ENCODE measurements at places on chromosomes 7 and 10. TPM values are rescaled to one million over a fixed set of nuclear protein-coding genes. Genes with fewer than 3 reads are reported as not detected.
A peak's percentile ranks its signal among the peaks of the same experiment; 100 is the strongest.

GRCh38 chr10:85508159-85508558 is 858.4 kb downstream of the GRID1 start:
- H3K27ac ChIP-seq, result no peak overlapping the region
- no peaks in the 10 kb centered on the region for H3K36me3 ChIP-seq
- DNase-seq, result no peak
- H3K27me3 ChIP-seq, result no peaks in the 10 kb centered on the region
- H3K4me3 ChIP-seq, result no peak overlapping the region
- H3K4me1 ChIP-seq, result no peaks in the 10 kb centered on the region

DNA sequence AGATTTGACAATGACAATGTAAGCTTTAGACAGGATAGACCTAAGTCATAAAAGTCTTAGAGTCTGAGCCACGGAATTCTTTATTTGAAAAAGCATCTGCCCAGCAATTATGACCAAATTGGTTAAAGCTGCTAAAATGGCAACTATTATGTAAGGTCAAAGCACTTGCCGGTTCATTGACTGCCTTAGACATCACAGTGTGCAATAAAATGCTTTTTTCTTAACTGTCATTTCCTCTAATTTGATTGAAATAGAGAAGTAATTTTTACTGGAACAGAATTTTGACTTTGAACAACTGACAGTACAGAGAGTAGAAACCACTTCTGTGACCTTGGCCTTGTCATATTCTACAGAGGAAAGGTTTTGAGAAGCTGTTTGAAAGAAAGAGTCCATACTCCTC is 142.9 kb downstream of the THSD7A start:
- H3K27me3 ChIP-seq, result no peaks in the 10 kb centered on the region
- no peak overlapping the region for H3K4me3 ChIP-seq
- no peak for DNase-seq
- no peak overlapping the region for H3K27ac ChIP-seq
- H3K4me1 ChIP-seq, result no peaks in the 10 kb centered on the region

HYCC1 gene
- total RNA-seq, result 25.0 TPM

NME8 gene
- total RNA-seq, result not detected

GRCh38 chr7:16668978-16669377 is 23.0 kb downstream of the BZW2 start:
- DNase-seq, result no peak
- peak overlapping the region; percentile 71 for H3K27ac ChIP-seq
- no peaks in the 10 kb centered on the region for H3K36me3 ChIP-seq
- H3K4me3 ChIP-seq, result no peak overlapping the region
- H3K27me3 ChIP-seq, result no peaks in the 10 kb centered on the region

- no peaks in the 10 kb centered on the region for H3K27me3 ChIP-seq
- no peak overlapping the region for H3K27ac ChIP-seq
- H3K4me1 ChIP-seq, result no peaks in the 10 kb centered on the region
- H3K36me3 ChIP-seq, result no peaks in the 10 kb centered on the region
Observed at GRCh38 chr7:40733578-40733977, 598.8 kb downstream of the SUGCT start.

DNA sequence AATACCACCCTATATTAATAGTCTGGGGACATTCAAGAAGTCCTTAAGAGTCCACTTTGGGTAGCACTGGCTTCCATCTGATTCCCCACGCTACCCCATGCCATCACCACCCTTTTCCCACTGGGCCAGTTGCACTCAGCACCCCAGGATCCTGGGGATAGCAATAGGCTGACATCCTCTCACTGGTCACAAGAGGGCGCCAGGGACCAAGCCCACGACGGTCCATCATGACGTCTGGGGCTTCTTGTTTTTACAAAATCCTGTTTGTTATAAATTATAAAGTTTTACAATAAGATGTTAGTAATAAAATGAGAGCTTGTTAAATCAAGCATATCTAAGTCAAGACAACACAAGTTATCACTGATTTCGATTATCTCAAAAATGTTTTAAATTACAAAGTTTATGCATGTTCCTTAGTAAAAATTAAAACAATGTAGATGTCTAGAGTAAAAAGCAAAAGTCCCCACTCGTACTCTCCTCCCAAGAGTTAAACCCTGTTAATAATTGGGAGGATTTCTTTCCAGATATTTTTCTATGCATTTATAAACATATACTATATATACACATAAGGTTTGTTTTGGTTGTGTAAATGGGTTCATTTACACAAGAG is 15.4 kb downstream of the GPNMB start:
- no peaks in the 10 kb centered on the region for H3K27me3 ChIP-seq
- no peak overlapping the region for H3K4me3 ChIP-seq
- H3K36me3 ChIP-seq, result no peaks in the 10 kb centered on the region
- DNase-seq, result peak; percentile 55

DNA sequence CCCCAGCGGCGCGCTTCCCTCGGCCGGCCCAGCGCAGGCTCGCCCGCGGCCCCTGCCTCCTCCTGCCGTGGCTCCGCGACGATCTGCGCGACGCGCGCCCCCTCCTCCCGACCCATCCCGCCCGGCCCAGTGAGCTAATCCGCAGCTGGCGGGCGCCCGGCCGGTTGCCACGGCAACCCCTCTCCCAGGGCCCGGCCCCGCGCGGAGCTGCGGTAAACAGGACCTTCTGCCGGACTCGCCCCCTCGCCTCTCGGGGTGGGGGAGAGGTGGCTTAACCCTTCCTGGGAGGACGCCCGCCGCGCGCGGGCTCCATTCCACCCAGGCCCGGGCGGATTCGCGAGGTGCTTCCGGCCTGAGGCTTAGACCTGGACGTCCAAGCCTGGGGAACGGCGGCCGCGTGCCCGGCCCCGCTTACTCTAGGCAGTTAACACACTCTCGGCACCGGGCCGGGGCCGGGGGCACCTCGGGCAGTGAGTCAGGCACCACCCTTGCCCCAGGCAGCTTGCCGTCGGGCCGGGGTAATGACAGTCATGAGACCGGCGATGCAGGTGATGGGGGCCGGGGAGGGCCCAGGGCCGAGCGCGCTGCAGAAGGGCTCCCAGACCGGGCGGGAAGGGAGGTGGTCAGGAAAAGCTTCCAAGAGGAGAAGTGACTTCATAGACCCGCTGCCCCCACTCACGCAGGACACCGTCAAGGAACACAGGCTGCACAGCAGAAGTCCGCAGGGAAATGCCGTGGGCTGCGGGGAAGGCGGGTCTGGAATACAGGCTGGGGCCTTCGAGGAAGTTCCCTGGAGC is at the start of gene DENND2A:
TSS of gene DENND2A (minus strand) at position 87 of the 797 bp plus-strand sequence. CDS start 38,416 bp downstream, outside the sequence.
- H3K4me1 ChIP-seq, result peaks cover 4% of the 10 kb centered on the region
- peak within 1 kb of the TSS; percentile 79 for H3K4me3 ChIP-seq
- peak within 1 kb of the TSS; percentile 95 for H3K27ac ChIP-seq
- DNase-seq, result peak; percentile 87

DNA sequence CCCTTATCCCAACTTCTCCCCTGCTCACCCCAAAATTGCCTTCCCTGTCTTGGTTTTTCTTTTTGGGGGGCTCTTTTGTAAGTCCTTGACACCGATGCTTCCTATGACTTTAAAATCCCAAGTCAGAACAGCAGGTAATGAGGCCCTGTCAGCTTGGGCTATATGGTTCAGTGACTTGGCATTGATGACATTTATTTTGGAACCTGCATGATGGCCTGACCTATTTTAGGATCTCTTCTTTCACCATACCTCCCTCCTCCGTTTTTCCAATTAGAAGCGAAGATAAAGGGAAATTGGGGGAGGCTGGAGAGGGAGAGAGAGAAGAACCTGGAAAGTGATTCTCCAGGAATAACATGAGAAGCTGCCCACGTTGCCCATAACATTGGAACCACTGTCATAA is 424.9 kb upstream of the AUTS2 start:
- no peaks in the 10 kb centered on the region for H3K4me1 ChIP-seq
- H3K27me3 ChIP-seq, result no peaks in the 10 kb centered on the region
- H3K4me3 ChIP-seq, result no peak overlapping the region
- no peaks in the 10 kb centered on the region for H3K36me3 ChIP-seq

- no peak overlapping the region for H3K27ac ChIP-seq
- H3K4me3 ChIP-seq, result no peak overlapping the region
- no peaks in the 10 kb centered on the region for H3K27me3 ChIP-seq
- DNase-seq, result no peak
- H3K4me1 ChIP-seq, result no peaks in the 10 kb centered on the region
Observed at GRCh38 chr7:105788816-105789349, 87.5 kb downstream of the ATXN7L1 start.

GRCh38 chr10:127587668-127588365 is 38.7 kb downstream of the NPS start:
- H3K27me3 ChIP-seq, result no peaks in the 10 kb centered on the region
- H3K27ac ChIP-seq, result no peak overlapping the region
- H3K36me3 ChIP-seq, result no peaks in the 10 kb centered on the region
- H3K4me1 ChIP-seq, result no peaks in the 10 kb centered on the region
- DNase-seq, result no peak
- H3K4me3 ChIP-seq, result no peak overlapping the region

- H3K36me3 ChIP-seq, result no peaks in the 10 kb centered on the region
Observed at GRCh38 chr10:128058750-128059134, 67.5 kb downstream of the MKI67 start.

DNA sequence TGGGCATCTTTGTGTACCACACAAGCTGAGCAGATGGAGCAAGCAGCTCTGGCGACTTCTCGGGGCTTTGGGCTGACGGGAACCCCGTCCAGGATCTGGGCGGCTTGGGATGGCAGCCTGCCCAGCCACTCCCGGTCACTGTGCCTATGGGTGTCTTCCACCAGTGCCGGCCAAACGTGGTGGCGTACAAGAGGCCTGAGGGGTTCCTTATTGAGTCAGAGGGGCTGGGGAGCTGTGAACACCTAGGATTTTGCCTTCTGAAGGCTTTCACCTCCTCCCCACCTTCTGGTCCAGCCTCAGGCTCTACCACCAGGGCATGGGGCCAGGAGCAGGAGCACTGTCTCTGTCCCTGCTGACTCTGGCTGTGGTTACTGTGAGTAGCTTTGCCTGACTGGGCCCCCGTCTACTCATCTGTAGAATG is 71.8 kb upstream of the PPIF start:
- H3K4me3 ChIP-seq, result no peak overlapping the region
- H3K27me3 ChIP-seq, result no peaks in the 10 kb centered on the region

DNA sequence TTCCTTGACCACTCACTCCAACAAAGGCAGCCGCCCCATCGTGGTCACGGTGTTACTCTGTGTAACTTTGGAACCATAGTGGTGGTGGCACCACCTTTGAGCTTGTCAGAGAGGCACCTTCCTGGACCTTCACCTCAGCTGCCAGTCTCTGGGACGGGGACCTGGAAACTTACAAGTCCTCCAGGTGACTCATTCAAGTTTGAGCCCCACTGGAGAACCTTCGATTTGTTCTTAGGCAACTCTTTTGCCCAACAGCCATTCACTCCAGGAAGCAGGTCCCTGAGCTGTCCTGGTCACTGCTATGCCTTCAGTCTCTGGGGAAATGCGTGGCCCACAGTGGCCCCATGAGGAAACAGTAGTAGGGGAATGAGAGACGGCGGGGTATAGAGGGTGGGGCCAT is 17.2 kb downstream of the STX1A start:
- no peaks in the 10 kb centered on the region for H3K36me3 ChIP-seq
- H3K27ac ChIP-seq, result no peak overlapping the region

FFAR4 gene
- not detected for total RNA-seq

DNA sequence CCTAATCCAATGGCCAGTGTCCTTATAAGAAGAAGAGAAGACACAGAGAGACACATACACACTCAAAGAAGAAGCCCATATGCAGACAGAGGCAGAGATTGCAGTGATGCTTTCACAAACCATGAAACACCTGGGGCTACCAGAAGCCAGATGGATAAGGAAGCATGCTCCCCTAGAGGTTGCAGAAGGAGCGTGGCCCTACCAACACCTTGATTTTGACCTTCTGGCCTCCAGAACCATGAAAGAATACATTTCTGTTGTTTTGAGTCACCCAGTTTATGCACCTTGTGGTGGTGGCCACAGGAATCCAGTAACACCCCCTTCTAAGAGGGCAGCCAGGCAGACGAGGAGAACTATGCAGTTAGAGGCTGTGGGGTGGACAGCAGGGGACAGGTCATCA is 43.5 kb downstream of the AOC1 start:
- no peak overlapping the region for H3K4me3 ChIP-seq
- no peaks in the 10 kb centered on the region for H3K4me1 ChIP-seq
- DNase-seq, result no peak
- H3K27me3 ChIP-seq, result no peaks in the 10 kb centered on the region
- H3K27ac ChIP-seq, result no peak overlapping the region
- no peaks in the 10 kb centered on the region for H3K36me3 ChIP-seq

GRCh38 chr7:91503934-91504555 is 239.8 kb downstream of the FZD1 start:
- DNase-seq, result no peak
- H3K4me1 ChIP-seq, result no peaks in the 10 kb centered on the region
- no peak overlapping the region for H3K27ac ChIP-seq
- H3K4me3 ChIP-seq, result no peak overlapping the region

- H3K4me3 ChIP-seq, result no peak overlapping the region
- no peak overlapping the region for H3K27ac ChIP-seq
- H3K4me1 ChIP-seq, result no peaks in the 10 kb centered on the region
- H3K27me3 ChIP-seq, result no peaks in the 10 kb centered on the region
- no peaks in the 10 kb centered on the region for H3K36me3 ChIP-seq
Observed at GRCh38 chr7:16942929-16943509, 61.2 kb upstream of the AGR3 start.

PDZD7 gene
- total RNA-seq, result not detected

GRCh38 chr10:7482992-7483391 is 72.2 kb upstream of the SFMBT2 start:
- no peaks in the 10 kb centered on the region for H3K36me3 ChIP-seq
- H3K4me1 ChIP-seq, result no peaks in the 10 kb centered on the region
- no peak overlapping the region for H3K4me3 ChIP-seq

DNA sequence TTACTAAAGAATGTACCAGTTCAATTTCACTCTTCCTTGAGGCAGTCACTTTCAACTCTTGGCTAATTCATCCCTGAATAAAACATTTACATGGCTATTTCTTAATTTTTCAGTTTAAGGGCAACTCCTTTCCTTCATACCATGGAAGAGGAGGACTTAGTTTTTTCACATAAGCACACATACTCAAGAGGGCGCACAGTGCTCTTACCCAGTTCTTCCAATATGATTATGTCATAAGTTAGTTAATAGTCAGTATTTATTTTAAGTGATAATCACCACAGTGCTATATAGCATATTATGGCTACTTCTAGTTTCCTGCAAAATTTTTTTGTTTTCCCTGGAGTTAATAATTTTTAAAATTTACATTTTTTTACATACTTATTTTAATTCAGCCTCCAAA is 58.6 kb downstream of the SND1 start:
- peaks cover 4% of the 10 kb centered on the region for H3K4me1 ChIP-seq
- DNase-seq, result no peak
- H3K4me3 ChIP-seq, result no peak overlapping the region
- no peaks in the 10 kb centered on the region for H3K36me3 ChIP-seq
- no peaks in the 10 kb centered on the region for H3K27me3 ChIP-seq

DNA sequence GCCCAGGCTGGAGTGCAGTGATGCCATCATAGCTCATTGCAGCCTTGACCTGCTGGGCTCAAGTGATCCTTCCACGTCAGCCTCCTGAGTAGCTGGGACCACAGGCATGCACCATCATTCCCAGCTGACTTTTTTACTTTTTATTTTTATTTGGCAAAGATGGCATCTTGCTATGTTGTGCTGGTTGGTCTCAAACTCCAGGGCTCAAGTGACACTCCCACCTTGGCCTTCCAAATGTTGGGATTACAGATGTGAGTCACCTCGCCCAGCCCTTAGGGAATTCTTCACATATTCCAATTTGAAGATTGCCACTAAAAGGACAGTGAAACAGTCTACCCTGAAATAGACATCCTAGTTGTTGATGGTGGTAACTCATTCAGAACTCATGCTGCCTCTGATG is 27.7 kb downstream of the SUGCT start:
- no peak overlapping the region for H3K4me3 ChIP-seq
- H3K4me1 ChIP-seq, result no peaks in the 10 kb centered on the region
- no peak overlapping the region for H3K27ac ChIP-seq
- no peaks in the 10 kb centered on the region for H3K27me3 ChIP-seq

Data from uterus (tissue), 4 donors.